ENCODE measurements at places on chromosomes 1 and 21.

GRCh38 chr1:209318181-209319056 lies 265.1 kb upstream of the CAMK1G start:
- DNase-seq: no peak

GRCh38 chr21:42545317-42545716 lies 31.7 kb downstream of the SLC37A1 start:
- DNase-seq: no peak

DNA sequence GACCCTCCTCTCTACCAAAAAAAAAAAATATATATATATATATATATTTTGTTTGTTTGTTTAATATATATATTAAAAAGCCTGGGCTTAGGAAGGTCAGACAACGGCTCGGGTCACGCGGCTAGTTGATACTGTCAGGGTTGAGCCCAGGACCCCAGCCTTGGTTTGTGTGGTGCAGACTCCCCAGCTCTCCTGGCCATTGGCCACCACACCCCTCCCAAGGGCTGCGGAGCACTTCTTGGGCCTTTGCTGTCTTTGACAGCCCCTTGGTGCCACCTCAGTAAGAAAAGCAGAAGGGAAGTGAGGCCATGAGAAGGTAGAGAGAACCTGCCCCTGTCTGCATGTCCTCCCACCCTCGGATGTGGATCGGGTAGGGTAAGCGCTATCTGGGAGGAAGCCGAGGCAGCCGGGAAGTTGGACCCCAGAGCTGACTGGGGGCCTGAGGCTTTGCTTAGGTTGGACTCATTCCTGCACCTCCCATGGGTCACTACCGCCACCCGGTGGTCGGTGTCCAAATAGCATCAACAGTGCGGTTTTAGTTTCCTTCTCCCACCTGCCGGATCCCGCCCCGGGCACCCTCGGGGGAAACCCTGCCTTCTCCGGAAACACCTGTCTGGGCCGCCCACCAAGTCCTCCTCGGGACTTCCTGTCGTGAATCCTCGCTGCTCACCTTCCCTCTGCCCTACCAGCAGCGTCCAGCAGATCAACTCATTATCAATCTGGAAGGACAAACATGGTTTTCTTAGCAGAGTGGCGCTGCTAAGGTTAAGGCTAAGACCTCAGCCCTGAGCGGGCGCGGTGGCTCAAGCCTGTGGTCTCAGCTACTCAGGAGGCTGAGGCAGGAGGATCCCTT lies 29.8 kb upstream of the GNPAT start:
- peak; percentile 93 for DNase-seq

GRCh38 chr1:198444792-198445191 lies 95.7 kb downstream of the ATP6V1G3 start:
- DNase-seq: no peak

- no peak for DNase-seq
These were observed 30.4 kb downstream of the ERG start for GRCh38 chr21:38467911-38468310.

- no peak for DNase-seq
These were observed 66.7 kb upstream of the GJB5 start for GRCh38 chr1:34688006-34688741.

- DNase-seq: peak; percentile 63
These were observed 636 bp upstream of the CAMK2N1 start for GRCh38 chr1:20486457-20487235.

- DNase-seq: no peak
These were observed 17.4 kb downstream of the ENSA start for GRCh38 chr1:150612014-150612345.

GRCh38 chr1:11787251-11787803 lies 18.4 kb downstream of the MTHFR start:
- DNase-seq: peak; percentile 55

GRCh38 chr1:28950449-28950848 lies 36.1 kb downstream of the EPB41 start:
- no peak for DNase-seq

DNA sequence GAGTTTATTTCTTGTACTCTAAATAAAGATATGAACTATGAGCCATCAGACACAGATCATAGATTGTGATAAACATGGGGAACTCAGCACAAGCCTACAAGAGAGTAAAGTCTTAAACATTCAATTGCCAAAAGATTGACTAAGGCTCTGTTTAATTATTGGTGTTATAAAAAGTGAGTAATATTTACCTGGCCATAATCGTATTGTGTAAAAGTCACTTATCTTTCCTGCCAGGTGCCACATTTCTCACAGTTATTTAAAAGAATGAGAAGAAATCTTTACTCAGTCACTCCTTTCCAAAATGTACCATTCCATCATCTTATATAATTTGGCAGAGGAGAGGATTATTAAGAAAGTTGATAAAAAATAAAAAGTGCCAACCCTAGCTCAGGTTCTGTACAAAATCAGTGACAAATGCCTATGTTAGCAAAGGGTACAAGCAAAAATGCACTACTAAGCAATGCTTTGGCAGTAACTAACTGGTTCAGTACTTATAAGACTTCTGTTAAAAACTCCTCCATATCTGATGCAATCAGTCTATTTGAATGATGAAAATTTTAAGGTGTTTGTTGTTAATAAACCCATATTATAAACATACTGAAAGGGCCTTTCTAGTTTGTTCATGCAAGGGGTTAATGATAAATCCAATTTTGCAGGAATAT lies 5.8 kb upstream of the NR5A2 start:
- no peak for DNase-seq

DNA sequence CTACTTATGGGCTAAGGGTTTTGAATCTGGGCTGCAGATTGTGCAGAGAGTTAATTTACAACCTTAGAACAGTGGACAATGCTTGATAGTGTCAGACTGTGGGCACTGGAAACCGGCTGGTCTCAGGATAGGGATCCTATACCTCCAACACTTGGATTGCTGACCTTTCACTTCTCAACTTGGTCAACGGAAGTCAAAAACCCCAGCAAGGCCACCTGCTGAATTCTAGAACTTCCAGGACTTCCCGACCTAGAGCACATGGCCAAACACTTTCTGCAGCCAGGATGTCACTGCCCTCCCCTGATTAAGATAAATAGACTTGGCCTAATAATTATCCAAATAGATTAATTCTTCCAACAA lies 336 bp upstream of the DENND2D start:
- DNase-seq: no peak

DNA sequence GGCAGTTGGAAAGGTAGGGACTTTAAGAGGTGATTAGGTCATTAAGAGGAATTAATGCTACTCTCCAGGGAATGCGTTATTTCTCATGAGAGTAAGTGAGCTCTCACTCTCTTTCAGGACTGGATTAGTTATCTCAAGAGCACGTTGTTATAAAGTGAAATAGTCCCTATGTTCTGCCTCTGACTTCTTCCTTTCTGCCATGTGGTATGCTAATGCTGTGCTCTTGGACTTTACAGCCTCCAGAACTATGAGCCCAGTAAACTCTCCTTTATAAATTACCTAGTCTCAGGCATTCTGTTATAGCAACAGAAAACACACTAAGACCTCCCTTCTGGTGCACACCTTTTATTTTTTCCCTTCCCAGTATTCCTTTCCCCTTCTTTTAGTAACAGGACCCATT lies 187.8 kb downstream of the NR5A2 start:
- no peak for DNase-seq

- no peak for DNase-seq
These were observed 18.8 kb downstream of the OPRD1 start for GRCh38 chr1:28830814-28831213.

- DNase-seq: no peak
These were observed 35.7 kb upstream of the HLX start for GRCh38 chr1:220843481-220844011.

DNA sequence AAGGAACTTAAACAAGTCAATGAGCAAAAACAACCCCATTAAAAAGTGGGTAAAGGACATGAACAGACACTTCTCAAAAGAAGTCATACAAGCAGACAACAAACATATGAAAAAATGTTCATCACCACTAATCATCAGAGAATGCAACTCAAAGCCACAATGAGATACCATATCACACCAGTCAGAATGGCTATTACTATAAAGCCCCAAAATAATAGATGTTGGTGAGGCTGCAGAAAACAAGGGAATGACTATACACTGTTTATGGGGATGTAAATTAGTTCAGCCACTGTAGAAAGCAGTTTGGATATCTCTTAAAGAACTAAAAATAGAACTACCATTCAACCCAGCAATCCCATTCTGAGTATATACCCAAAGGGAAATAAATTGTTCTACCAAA lies 51.2 kb downstream of the MRPL39 start:
- DNase-seq: no peak

DNA sequence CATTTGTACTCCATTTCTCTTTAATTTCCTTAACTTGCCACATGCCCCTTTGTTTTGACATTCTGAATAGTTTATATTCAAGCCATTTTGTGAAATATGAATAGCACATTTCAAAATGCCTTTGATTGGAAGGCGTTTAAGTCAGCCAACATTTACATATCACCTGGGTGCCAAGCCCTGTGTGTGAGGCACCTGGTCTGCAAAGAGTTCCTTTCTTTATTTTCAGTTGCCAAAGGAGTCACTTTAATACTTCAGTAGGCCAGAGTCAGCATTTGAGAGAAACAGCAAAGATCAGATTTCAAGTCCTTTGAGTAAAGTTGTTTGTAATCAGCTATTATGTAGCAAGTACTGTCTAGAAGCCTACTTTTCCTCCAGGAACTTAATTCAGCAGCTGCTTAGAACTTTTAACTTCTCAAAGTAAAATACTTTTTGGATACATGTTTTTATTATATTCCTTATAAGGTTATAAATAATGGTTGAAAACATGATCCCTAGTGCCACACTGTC lies 70.8 kb downstream of the DTL start:
- DNase-seq: no peak

- DNase-seq: no peak
These were observed 32.8 kb upstream of the DNASE2B start for GRCh38 chr1:84365225-84366221.

DNA sequence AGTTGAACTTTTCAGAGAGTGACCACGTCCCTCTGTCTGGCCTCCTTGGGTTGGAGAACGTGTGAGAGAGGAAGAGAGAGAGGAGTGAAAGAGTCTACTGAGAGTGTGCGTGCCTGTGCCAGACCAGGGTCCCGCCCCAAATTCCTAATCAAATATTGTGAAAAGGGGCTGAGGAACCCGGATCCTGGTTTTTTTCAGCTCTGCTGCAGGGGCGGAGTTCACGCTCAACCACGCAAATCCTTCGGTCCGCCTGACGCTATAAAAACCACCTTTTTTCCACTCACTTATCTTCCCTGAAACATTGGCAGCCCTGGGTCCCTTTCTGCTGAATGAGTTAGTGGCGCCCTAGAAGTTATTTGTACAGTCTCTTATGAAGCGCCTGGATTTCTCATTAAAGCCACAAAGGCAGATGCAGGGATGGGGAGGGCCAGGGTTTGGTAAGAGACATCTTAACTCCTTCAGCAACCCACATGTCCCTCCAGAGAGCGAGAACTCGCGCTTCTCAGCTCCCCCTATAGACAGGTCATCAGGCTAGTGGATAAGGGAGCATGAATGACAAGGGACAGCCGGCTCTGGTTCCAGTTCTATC lies at the start of gene FMOD:
TSS of gene FMOD (minus strand) at position 86 of the 589 bp plus-strand sequence. CDS start 2,852 bp downstream, outside the sequence.
- DNase-seq: peak; percentile 24

DNA sequence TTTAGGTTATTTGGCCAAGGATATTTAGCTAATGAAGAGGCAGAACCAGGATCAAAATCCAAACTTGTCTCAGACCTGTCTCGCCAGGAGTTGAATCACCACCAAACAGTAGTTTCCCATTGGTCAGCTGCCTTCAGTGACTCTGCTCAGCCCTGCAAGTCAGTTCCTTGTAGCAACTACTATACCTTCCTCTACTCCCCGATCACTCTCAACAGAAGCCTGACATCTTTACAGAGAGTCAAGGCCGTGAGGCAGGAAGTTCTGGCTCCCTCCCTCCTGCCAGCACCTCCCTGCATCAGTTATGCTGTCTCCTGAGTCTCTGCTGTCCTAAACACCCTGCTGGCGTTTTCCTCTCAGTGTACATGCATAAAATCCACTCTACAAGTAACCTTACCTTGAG lies 13.2 kb downstream of the PSMD4 start:
- DNase-seq: no peak

DNA sequence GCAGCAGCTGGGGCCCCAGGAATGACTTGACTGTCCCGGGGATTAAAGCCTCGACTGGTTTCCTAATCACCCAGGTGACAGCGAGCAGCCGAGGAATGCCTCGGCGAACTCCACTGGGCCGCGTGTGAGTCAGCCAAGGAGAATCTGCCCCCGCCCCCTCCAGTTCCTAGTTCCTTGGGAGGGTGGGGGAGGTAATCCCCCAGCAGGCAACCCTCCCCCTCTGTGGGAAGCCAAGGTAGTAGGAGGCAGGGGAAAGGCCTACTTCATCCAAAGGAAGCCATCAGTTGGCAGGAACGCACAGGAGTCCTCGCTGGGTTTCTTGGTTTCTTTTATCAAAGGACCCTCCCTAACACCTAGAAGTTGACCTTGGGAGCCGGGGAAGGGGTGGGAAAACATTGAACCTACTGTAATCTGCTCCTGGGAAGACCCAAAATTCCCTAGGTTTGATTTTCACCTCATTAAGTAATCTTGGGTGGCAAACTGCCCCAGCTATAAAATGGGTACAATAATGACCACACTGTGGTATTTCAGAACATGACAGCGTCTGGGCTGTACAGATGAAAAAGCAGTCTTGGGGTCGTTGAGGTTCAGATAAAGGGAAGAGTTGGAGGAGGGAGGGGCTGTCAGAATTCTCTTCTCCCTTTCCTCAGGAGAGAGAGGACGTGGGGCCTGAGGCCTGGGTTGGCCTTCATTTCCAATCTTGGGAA lies 1.4 kb downstream of the TENT5B start:
- DNase-seq: peak; percentile 84

- no peak for DNase-seq
These were observed 61.4 kb upstream of the BARHL2 start for GRCh38 chr1:90778486-90778885.

GRCh38 chr1:44723496-44724295 lies 7.3 kb downstream of the RNU5D-1 start:
- DNase-seq: no peak

DNA sequence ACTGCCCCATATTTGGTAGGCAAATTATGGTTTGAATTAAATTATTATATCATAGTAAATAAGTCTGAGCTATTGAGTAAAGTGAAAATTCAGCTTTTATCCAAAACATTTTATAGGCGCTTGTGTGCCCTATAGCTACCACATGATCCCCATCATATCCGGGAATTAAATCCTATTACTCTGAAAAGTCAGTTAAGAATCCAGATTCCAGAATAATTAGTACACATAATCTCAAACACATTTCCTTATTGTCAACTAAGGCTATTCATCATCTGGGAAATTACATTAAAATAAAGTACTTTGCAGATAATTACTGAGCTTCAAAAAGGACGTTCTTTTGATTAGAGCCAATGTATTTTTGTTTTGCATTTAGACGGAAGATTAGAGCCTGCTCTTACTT lies 72.3 kb downstream of the CTH start:
- DNase-seq: no peak

GRCh38 chr1:94858276-94858675 lies 38.1 kb downstream of the SLC44A3 start:
- no peak for DNase-seq

Measured in HAP-1 (cell line).